ENCODE measurements at places on chromosomes 6 and 20. TPM values are rescaled to one million over a fixed set of nuclear protein-coding genes. Genes with fewer than 3 reads are reported as not detected.

GRCh38 chr6:8334113-8334512 is 101.2 kb downstream of the SLC35B3 start:
- no peak for DNase-seq

- DNase-seq: no peak
Observed at GRCh38 chr6:3912361-3913076, 63.3 kb downstream of the FAM50B start.

Gene MEI4
- not detected for polyA plus RNA-seq

DNA sequence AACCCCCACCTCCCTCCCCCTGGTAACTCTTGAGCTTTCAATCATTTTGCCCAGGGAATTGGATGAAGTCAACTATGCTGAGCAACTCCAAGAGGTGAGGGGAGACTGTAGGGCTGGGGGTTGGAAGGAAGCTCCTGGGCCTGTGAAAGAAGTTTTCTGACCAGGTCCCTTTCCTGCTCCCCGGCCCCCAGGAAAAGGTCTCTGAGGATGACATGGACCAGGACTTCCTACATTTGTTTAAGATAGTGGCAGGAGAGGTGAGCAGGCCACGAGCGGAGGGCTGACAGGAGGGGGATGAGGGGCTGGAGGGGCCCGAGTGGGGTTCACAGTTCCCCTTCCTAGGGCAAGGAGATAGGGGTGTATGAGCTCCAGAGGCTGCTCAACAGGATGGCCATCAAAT is 21.8 kb downstream of the CAPN11 start:
- DNase-seq: no peak

DNA sequence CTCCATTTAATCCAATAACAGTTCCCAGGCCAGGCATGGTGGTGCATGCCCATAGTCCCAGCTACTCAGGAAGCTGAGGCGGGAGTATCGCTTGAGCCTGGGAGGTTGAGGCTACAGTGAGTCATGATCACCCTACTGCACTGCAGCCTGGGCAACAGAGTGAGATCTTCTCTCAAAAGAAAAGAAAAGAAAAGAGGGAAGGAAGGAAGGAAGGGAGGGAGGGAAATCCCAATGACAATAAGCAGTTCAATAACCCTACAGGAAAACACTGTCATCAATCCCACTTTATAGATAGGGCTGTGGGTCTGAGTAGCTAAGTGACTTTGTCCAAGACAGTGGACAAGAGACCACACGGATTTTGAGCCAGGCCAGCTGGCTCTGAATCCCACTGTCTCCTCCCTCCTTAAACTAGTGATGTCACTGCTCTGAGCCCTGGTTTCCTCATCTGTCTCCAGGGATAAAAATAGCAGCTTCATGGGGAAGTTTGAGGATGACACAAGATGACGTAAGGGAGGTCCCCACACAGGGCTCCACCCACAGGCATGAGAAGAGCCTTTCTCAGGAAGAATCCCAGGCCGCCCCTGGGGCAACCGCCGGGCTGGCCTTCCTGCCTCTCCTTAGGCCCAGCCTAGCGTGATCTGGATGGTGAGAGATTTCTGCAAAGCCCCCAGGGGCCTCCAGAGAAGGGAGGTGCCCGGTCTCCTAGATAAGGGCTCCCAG is 7.2 kb upstream of the TRIB3 start:
- DNase-seq: no peak

GRCh38 chr6:12637960-12638641 is 78.5 kb upstream of the PHACTR1 start:
- DNase-seq: peak; percentile 3

GRCh38 chr6:112595841-112596240 is 248.7 kb downstream of the RFPL4B start:
- DNase-seq: no peak

Data from naive B cell (primary cell).